Stimulated activated CD4-positive, alpha-beta T cell treated with anti-CD3 and anti-CD28 coated beads, Interleukin-2, amount 100 ng/mL, for 24 hours (primary cell): ENCODE measurements at places on chromosomes 11 and 22.

DNA sequence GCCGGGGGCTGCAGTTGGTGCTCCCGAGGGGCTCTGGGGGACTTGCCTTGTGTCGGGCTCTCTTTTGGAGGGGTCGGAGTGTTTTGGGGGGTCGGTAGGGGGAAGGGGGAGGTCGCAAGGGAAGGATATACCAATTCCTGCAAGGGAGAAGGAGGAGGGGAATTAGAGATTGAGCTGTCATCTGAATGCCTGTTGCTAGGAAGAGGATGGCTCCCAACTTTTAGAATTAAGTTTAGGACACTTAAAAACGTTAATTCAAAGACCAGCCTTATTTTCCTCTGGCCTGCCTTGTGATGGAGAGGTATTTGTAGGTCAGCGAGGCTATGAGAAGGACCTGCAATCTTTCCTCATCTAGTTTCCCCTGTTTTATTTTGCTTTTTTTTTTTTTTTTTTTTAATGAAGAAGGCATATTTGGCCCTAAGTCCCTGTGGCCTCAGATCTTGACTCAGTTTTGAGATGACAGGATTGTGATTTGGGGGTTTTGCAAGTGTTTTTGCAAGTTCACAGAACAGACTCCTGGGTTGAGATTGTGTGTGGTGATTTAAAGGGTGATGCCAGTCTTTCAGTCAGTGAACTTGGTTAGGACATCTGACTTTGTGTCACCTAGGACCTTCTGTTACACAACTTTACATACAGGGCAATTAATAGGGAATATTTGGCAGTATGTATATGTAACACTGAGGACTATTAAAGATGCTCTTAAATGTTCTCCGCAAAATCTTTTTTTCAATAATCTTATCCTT, 672 bp downstream of the TMEM135 start:
- DNase-seq: no peak

DNA sequence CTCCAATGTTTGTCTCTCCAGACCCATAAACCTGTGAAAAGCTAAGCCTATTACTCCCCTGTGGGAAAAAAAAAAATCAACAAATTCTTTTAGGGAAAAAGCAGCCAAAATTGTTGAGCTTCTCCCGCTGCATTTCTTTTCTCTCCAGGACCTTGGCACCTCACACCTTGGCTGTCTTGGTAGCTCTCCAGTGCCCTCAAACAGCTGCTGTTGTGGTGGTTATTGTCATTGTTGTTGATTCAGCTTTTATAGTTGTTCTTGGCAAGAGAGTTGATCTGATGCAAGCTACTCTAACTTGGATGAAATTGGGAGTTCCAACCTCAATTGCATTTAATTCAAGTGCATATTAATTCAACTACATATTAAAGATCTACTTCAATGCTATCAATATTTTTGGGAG, 516.9 kb upstream of the LARGE1 start:
- DNase-seq: no peak

DNA sequence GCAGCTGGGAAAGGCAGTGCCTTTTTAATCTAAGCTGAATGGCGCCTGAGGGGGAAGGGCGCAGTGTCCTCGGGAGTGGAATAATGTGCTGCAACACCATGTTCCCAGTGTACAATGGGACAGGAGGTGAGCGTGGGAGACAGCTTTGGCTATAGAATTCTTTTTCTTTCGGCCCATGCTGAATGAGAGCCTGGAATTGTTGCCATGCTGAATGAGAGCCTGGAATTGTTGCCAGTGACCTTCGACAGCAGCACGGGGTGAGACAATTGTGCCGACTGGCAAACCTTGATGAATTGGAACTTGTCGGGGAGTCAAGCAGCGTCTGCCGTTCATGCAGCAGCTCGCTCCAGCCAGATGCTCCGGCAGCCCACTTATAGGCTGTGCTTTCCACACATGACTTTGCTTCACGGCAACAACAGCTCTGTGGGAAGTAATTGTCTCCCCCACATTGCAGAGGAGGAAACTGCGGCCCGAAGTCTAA, 141.4 kb upstream of the E2F8 start:
- no peak for DNase-seq

DNA sequence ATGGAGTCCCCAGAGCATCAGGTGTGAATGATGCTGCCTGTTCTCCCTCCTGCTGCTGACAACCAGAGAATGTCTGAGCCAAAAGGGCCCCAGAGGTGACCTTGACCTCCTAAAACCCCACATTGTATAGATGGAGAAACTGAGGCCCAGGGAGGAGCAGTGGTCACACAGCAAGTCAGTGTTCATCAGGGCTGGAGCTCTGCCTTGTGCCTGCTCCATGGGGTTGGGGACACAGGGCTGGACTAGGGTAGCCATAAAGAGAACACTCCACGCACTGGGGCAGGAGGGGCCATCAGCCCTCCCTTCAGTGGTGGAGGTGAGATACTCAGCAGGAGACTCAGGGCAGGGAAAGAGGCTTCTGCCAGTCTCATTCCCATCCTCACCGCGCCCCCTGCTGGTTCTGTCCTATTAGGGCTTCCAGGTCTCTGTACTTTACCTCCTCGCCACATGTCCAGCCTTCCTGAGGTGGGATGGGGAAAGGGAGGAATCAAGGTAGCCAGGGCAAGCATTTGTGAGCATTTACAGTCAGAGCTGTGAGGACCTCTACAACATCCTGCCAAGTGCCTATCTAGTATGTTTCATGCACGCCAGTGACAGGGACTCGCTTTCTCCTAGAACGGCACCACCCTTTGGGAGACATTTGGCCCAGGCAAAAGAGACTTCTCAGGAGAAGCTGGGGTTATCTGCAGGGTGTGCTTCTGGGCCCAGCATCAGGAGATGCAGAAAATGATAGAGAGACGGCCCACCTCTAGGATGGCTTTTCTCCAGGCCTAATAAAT, 43.2 kb downstream of the NEU3 start:
- DNase-seq: peak; percentile 75

GRCh38 chr22:45709866-45710265, 38.2 kb downstream of the ATXN10 start:
- no peak for DNase-seq

DNA sequence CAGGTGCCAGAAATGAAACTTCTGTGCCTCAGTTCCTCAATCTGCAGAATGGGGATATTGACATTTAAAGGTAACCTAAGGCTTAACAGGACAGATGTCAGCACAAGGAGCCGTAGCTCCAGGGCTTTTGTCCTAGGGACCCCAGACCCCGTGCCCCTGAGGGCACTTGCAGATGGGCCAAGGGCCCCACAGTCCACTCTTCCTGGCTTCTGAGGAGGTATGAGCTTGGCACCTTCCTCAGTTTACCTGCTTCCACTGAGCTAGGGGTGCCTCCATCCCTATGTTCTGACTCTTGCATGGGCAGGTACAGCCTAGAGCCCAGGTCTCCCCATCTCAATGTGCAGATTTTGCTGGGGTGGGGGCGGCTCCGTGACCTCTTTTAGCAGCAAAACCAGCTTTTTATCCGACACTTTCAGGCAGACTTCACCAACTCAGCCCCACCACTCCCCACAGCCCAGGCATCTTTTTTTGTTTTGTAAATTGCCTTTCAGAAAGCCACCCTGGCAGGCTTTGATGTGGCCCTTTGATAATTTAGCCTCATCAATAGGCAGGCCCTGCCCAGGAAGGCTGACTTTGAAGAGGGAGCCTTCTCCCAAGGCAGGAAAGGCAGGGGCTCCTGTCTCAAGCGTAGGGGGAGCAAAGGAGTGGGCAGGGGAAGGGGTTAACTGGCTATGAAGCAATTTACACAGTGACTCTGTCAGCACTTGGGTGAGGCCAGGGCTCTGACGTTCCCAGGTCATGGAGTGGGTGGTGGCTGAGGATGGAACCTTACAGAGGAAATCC, 23.7 kb upstream of the FGF3 start:
- DNase-seq: no peak

DNA sequence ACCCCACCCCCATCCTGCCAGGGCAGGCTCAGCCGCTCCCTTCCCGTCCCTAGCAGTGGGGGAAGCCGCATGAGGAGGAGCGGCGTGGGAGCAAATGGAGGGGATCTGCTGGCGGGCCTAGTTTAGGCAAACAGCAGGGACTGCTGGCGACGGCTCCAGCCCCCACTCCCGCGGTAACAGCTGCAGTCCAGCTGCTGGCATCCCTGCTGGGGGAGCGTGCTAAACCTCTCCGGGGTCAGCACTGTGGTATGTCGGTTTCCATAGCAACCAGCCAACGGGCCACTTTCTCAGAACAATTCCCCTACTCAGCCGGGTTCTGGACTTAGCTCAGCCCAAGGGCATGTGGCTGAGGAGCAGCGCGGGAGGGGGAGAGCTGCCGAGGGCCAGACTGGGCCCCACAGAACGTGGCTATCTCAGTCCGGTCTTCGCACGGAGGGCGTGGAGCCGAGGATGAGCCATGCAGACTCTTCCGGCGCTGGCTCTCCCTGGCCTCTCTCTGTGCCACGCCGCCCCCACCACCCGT, 98.8 kb downstream of the PKNOX2 start:
- DNase-seq: no peak

DNA sequence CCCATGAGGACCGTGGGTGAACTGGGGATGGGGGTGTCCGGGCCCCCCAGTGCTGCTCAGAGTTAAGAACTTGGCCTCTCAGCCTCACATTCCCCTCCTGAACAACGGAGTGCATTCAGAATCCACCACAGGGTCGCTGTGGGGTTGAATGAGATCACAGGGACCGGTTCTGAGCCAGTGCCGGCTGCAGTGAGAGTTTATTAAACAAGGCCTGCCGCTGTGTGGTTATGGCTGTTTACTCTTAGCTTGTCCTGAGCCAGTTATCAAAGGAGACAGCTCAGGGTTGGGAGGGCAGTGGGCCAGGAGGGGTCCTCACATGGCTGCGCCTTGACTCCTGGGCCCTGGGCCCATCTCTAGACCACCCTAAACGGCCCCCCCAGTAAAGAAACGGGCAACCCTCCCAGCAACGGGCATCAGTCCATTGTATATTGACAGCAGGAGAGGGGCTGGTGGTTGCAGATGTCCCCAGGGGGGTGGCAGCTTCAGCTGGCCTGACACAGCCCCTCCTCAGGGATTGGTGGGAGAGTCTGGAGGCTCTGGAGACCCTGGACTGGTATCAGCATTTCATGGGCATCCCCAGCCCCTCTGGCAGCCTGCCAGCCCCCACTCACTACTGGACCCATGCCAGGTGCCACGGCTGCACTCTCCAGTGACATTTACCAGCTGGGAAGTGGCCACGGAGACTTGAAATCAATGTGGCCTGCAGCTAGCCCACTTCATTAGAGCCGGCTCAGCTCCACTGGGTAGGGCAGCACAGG, 15.1 kb upstream of the CABP7 start:
- no peak for DNase-seq

- DNase-seq: no peak
Measured at GRCh38 chr11:3104051-3104714, 47.0 kb upstream of the CARS1 start.
